SW 1271 (cell line): ENCODE measurements at places on chromosomes 6 and 20.

DNA sequence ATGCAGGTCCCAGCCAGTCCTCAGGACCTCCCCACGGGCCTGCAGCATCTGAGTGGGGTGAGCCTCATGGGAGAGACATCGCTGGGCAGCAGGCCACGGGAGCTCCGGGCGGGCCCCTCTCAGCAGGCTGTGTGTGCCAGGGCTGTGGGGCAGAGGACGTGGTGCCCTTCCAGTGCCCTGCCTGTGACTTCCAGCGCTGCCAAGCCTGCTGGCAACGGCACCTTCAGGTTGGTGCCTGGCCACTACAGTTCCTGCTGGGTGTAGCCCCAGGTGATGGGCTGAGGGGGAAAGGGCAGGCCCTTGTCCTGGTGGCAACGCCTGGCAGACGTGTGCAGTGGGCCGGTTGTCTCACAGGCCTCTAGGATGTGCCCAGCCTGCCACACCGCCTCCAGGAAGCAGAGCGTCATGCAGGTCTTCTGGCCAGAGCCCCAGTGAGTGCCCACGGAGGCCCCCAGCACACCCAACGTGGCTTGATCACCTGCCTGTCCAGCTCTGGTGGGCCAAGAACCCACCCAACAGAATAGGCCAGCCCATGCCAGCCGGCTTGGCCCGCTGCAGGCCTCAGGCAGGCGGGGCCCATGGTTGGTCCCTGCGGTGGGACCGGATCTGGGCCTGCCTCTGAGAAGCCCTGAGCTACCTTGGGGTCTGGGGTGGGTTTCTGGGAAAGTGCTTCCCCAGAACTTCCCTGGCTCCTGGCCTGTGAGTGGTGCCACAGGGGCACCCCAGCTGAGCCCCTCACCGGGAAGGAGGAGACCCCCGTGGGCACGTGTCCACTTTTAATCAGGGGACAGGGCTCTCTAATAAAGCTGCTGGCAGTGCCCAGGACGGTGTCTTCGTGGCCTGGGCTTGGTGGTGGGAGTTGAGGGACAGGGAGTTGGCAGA, 787 bp upstream of the TNFRSF6B start:
- DNase-seq = no peak

DNA sequence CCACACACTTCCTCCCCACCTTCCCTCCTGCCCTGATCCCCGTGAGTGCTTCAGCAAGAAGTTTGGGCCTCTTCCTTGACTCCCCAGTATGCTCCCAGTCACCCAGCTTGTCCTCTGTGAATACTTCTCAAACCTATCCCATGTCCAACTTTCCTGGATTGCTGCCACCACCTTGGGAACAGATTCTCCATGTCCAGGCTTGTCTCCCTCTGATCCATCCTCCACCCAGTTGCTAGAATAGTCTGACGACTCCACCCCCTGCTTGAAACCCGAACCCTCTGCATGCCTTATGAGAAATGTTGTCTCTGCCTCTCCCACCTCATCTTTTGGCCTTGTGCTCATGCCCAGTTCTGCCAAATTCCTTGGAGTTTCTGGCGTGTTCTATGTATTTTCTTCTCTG, 108.0 kb downstream of the PPP1R14C start:
- DNase-seq = no peak

DNA sequence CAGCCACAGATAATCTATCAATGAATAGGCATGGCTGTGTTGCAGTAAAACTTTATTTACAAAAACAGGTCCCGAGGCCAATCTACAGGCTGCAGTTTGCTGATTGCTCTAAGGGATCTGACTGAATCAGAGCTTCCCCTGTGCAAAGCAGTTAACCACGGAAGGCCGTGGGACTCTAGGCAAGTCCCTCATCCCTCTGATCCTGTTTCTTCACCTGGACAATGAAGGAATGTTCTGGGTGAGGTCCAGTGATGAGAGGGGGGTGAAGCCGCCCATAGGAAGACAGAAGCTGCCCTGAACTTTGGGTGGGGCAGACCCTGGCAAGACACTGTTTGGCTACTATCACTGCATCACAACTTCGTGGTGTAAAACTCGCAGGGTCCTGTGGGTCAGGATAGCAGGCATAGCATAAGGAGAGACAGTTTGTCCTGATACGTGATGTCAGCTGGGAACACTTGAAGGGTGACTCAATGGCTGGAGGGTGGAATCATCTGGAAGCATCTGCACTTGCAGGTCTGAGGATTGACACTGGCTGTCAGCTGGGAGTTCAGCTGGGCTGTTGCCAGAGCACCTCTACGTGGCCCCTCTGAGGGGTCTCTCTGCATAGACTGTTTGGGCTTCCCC, 33.3 kb upstream of the TGM2 start:
- DNase-seq = no peak

GRCh38 chr6:51934098-51934497, 153.3 kb downstream of the PKHD1 start:
- DNase-seq = no peak

GRCh38 chr6:52990342-52990741, 4.7 kb downstream of the GSTA4 start:
- no peak for DNase-seq

DNA sequence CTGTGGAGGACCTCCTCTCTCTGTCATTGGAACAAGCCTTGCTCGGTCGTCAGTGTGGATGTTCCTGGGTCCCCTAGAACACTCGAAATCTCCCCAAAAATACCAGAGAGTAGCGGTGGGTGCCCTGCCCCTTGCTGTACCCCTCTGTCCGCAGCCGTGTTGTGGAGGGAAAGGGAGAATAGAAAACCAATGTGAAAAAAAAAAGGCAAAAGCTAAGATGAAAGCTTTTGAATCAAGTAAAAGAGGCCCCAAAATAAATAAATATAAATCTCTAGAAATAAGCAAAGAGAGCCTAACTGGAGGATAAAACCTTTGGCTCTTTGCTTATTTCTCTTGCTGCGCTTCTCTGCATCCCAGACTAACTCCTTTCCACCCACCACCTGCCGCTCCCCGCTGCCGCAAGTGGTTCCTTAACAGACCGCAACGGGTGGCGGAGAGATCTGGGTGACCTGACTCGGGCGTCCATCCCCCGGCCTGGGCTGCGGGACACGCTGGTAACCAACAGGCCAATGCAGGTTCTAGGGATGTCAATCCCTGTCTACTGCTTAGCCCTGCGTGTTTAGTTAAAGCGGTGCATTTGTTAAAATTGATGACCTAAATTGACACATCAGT, 110.0 kb downstream of the GPX5 start:
- no peak for DNase-seq

DNA sequence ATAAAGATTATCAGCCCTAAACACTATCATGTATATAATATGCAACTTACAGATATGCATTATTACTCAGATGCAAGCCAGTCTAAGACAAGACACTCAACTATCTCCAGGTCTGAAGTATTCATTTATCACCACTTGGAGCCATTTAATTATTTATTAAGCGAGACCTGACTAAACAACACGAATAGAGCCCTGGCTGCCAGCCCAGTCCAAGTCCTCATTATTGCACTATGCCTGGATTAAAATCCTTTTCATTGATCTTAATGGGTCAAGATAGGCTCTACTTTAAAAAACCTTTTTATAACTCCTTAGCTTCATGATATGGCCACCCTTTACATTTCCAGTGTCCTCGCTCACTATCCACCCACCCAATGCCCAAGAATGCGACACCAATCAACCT, 183.1 kb upstream of the MARCKS start:
- no peak for DNase-seq
